ENCODE measurements at places on chromosomes 11 and 22.

GRCh38 chr22:45915151-45915550, 61.8 kb downstream of the WNT7B start:
- DNase-seq: no peak

GRCh38 chr11:97641988-97642387, 1252.2 kb downstream of the JRKL start:
- no peak for DNase-seq

- DNase-seq: no peak
These were observed 17.9 kb upstream of the ADA2 start for GRCh38 chr22:17237038-17237668.

GRCh38 chr22:36164621-36165020, 4.1 kb upstream of the APOL3 start:
- no peak for DNase-seq

GRCh38 chr11:95148406-95148805, 58.8 kb downstream of the ENDOD1 start:
- DNase-seq: no peak
